Activated T-helper 1 cell treated with anti-CD3 and anti-CD28 coated beads, Interleukin-12 subunit alpha, Interleukin-12 subunit beta, Interleukin-2, Interleukin-4 antibody, amounts not matched to agents 30 ng/mL and 10 ng/mL and 1 ng/mL, durations not matched to agents 14 hours and 24 hours and 36 hours (primary cell): ENCODE measurements at places on chromosomes 13 and 19. TPM values are rescaled to one million over a fixed set of nuclear protein-coding genes. Genes with fewer than 3 reads are reported as not detected.
A peak's percentile ranks its signal among the peaks of the same experiment; 100 is the strongest.

- H3K27me3 ChIP-seq = no peaks in the 10 kb centered on the region
- H3K36me3 ChIP-seq = peaks cover 9% of the 10 kb centered on the region
- peak overlapping the region; percentile 71 for H3K27ac ChIP-seq
- no peak for DNase-seq
These were observed 182.8 kb downstream of the FOXO1 start for GRCh38 chr13:40483601-40484000.

DNA sequence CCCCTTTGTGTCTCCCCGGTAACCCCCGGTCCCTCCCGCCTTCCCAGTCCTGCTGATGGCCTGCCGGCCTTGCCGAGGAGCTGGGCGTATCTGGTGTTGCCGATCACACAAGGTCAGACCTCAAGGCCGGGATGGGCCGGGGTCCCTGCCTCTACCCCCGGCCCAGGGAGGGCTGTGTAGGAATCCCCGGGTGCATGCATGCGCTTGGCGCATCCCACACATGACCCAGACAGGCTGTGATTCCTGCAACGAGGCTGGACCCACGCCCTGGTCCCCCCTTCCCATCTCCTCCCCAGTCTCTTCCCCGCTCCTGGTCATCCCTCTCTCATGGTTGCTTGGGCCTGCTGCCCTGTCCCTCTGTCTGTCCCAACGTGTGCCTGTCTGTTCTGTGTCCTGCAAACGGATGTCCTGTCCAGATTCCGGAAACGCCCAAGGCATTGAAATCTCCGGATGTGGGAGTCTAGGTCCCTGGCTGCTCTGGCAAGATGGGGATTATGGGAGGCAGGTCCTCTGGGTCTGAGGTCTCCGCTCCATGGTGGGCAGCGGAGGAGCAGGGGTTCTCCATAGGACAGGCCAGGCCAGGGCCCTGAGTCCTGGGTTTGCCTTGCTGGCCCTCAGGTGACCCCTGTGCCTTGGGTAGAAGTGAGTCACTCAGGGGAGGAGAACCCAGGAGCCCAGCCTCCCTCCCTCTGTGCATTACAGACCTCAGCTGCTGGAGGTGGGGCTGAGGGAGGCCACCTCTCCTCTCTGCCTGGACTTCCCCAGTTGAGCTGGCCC is 1.6 kb downstream of the PKN1 start:
- H3K27ac ChIP-seq = peak overlapping the region; percentile 85
- peak overlapping the region; percentile 84 for H3K4me3 ChIP-seq
- H3K27me3 ChIP-seq = peaks cover 9% of the 10 kb centered on the region
- peaks cover 3% of the 10 kb centered on the region for H3K36me3 ChIP-seq
- peak; percentile 18 for DNase-seq

- no peak overlapping the region for H3K27ac ChIP-seq
- H3K4me3 ChIP-seq = no peak overlapping the region
- H3K27me3 ChIP-seq = peaks cover 30% of the 10 kb centered on the region
- no peak for DNase-seq
- no peaks in the 10 kb centered on the region for H3K4me1 ChIP-seq
- peaks cover 3% of the 10 kb centered on the region for H3K36me3 ChIP-seq
These were observed 73.9 kb upstream of the GJB6 start for GRCh38 chr13:20306039-20306438.

- H3K27ac ChIP-seq = no peak overlapping the region
- DNase-seq = no peak
- H3K4me3 ChIP-seq = no peak overlapping the region
- peaks cover 12% of the 10 kb centered on the region for H3K36me3 ChIP-seq
- no peaks in the 10 kb centered on the region for H3K4me1 ChIP-seq
- no peaks in the 10 kb centered on the region for H3K27me3 ChIP-seq
These were observed 13.2 kb downstream of the KDELR1 start for GRCh38 chr19:48378194-48378570.

- peaks cover 21% of the 10 kb centered on the region for H3K4me1 ChIP-seq
- H3K27me3 ChIP-seq = no peaks in the 10 kb centered on the region
- no peak overlapping the region for H3K4me3 ChIP-seq
- DNase-seq = no peak
These were observed 12.7 kb downstream of the PRAM1 start for GRCh38 chr19:8489561-8490394.

Gene RNF225
- total RNA-seq = 0.65 and 1.6 TPM in 2 replicates

Gene IL4I1
- total RNA-seq = 50.0 and 51.5 TPM in 2 replicates

DNA sequence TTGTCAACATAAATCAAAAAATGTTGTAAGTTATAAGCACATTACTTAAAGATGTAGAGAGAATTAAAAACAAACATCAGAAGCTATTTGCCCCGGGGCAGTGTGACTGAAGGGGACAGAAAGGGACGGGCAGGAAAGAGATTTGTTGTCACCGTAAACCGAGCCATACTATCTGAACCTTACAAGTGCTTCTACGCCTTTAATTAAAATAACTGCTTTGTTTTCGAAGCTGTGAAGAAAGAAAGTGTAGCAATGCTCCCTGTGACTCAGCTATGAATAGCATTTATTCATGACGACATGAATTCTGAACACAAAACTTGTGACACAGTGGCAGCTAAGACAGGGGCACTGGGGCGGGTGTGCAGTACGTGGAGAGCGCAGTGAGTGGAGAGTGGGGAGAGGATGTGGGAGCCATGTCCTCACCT is 30.0 kb downstream of the ZNF787 start:
- no peak overlapping the region for H3K27ac ChIP-seq
- no peak overlapping the region for H3K4me3 ChIP-seq
- no peaks in the 10 kb centered on the region for H3K4me1 ChIP-seq
- peaks cover 28% of the 10 kb centered on the region for H3K36me3 ChIP-seq
- no peaks in the 10 kb centered on the region for H3K27me3 ChIP-seq
- DNase-seq = no peak

Gene KLK8
- total RNA-seq = not detected in 2 replicates

GRCh38 chr19:40219721-40220276 is 1.6 kb upstream of the TTC9B start:
- H3K4me3 ChIP-seq = no peak overlapping the region
- peaks cover 47% of the 10 kb centered on the region for H3K27me3 ChIP-seq
- peaks cover 16% of the 10 kb centered on the region for H3K4me1 ChIP-seq
- no peak for DNase-seq

DNA sequence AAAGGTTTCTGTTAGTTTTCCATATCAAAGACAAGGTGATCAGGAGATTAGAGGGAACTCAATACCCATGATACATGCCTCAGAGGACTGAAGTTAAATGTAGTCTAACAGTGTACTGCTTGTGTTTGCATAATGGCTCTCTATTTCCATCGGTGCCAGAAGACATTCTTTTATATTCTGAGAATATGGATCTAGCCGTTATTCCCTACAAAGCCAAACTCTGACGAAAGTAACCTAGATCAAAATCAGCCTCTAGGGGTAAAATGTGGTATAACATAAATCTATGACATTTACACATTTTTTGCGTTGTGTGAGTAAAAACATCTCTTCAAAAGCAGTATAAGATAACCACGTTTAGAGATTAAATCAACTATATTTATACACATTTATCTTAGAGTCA is 2232.7 kb downstream of the PCDH9 start:
- H3K4me3 ChIP-seq = no peak overlapping the region
- no peaks in the 10 kb centered on the region for H3K4me1 ChIP-seq

DNA sequence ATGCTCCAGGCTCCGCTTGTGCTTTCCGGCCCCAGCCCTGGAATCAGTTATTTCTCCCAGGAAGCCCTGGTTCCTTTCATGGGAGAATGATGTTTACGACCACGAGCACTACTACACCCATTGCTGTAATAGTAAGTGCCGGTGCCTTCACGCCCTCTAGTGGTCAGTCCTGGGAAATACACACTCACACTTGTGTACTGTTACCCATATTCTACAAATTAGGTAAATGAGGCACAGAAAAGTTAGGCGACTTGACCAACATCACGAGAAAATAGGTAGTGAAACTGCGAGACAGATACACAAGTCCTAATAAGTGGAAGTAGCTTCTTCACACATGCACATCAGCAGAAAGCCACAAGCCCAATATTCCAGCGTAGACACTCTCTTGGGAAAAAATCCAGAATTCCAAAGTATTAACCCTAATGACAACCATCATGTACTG is 21.7 kb downstream of the CEACAM21 start:
- peaks cover 24% of the 10 kb centered on the region for H3K27me3 ChIP-seq
- peak; percentile 59 for DNase-seq
- no peak overlapping the region for H3K4me3 ChIP-seq
- no peaks in the 10 kb centered on the region for H3K36me3 ChIP-seq
- no peak overlapping the region for H3K27ac ChIP-seq
- H3K4me1 ChIP-seq = peaks cover 11% of the 10 kb centered on the region

Gene LGI4
- total RNA-seq = not detected in 2 replicates

DNA sequence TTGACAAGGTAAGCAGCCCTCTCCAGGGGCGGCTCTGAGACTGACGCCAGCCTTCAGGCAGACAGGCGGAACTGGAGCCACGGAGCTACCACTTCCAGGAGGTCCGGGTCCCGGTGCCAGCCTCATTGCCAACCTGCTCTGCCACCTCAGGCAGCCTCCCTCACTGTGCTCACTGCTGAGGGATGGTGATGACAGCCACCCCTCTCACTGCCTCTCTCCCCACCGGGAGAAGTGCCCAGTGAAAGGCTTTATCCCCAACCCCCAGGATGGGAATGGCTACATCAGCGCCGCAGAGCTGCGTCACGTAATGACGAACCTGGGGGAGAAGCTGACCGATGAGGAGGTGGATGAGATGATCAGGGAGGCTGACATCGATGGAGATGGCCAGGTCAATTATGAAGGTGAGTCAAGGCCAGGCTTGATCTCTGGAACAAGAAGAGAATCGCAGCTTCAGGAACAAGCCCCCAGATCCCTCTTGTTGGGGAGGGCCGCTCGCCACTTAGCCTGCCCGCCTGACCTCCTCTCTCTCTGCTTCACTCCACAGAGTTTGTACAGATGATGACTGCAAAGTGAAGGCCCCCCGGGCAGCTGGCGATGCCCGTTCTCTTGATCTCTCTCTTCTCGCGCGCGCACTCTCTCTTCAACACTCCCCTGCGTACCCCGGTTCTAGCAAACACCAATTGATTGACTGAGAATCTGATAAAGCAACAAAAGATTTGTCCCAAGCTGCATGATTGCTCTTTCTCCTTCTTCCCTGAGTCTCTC is 7.6 kb downstream of the CALM3 start:
- H3K4me1 ChIP-seq = peaks cover 51% of the 10 kb centered on the region
- H3K27ac ChIP-seq = peak overlapping the region; percentile 46
- no peak for DNase-seq

GRCh38 chr13:95060014-95060519 is 241.2 kb downstream of the ABCC4 start:
- H3K27me3 ChIP-seq = no peaks in the 10 kb centered on the region
- no peaks in the 10 kb centered on the region for H3K4me1 ChIP-seq
- no peak overlapping the region for H3K4me3 ChIP-seq
- H3K27ac ChIP-seq = no peak overlapping the region
- no peaks in the 10 kb centered on the region for H3K36me3 ChIP-seq
- no peak for DNase-seq

Gene UBL3
- 10.9 and 12.8 TPM in 2 replicates for total RNA-seq

DNA sequence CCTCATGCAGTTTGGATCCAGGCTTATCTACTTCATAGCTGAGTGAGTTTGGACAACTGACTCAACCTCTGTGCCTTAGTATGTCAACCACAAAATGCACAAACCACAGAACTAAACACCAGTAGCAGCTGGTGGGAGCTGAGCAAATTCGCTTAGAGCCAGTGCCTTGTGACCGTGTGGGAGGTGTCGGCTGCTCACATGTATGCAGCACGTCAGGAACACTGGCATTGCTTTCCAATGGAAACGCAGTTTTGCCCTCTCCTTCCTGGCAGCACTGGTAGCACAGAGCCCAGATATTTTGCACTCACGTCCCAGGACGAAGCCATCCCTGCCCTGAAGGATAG is 8.3 kb upstream of the NTN5 start:
- DNase-seq = no peak
- H3K27me3 ChIP-seq = peaks cover 2% of the 10 kb centered on the region
- no peak overlapping the region for H3K27ac ChIP-seq
- no peak overlapping the region for H3K4me3 ChIP-seq
